ENCODE measurements at places on chromosomes 1 and 21.

GRCh38 chr1:176843352-176844297 is 320.9 kb downstream of the ASTN1 start:
- no peak for DNase-seq

- no peak for DNase-seq
Observed at GRCh38 chr1:53732409-53732808, 6.6 kb downstream of the GLIS1 start.

DNA sequence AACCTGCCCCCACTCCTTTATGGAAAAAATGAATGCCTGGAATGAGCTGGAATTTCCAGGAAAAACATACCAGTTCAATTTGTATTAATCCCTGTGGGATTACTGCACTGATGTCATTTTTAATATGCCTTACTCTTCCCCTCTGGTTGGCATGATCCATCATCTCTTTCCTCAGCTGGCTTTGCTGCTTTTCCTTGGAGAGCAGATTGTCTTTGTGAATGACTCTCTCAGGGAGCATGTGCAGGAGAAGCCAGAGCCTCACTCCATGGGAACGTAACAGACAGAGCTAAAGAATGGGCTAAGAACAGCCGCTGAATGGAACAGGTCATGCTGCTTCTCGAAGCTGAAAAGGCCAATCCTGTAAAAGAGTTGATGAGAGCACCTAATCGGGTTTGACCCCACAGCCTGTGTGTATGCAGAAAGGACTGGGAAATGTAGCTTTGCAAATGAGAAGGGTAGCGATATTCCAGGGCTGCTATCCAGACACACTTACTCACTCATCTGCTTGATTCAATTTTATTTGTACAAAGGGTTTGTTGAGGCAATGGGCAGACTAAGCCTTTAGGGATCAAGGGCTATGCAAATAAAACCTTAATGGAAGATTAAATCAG is 20.7 kb downstream of the PHC2 start:
- no peak for DNase-seq

GRCh38 chr1:8525558-8526275 is 207.8 kb downstream of the SLC45A1 start:
- DNase-seq: peak; percentile 92

GRCh38 chr1:159548126-159548525 is 12.3 kb upstream of the OR10J5 start:
- DNase-seq: no peak

DNA sequence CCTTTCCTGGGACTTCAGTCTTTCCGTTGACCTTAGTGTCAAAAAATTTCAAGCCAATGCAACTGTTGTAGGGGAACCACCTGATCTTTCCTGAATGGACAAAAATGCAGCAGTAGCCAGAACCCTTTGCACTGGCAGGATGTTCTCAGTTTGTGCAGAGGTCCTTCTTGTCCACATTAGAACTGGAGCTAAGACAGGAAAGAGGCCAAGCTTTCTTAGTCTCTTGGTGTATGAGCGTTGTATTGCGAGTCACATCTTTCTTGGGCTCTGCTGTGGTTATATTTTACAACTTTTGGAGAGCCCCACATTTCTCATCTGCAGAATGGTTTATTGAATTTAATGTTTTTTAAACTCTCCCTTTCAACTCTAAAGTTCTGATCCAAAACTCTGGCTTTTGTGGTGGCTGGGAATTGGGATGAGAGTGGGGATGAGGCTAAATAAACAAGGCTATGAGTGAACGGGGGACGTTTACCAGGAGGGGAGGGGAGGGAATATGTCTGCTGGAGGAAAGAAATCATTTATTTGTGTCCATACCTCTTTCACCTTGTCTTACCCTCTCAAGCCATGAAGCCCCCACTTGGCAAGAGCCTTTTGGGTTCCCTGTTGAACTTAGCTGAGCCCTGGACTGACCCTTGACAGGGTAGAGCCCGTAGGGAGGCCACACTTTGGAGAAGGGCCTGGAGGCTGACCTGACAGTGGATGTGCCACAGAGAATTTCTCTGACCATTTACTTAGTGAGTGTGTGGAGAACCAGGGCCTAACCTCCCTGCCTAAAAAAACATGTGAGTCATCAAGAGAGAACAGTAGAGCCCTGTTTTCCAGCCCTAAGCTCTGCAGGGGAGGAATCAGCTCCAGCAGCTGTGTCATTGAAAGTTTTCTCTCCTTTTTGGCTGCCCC is 586 bp downstream of the CHI3L2 start:
- no peak for DNase-seq

DNA sequence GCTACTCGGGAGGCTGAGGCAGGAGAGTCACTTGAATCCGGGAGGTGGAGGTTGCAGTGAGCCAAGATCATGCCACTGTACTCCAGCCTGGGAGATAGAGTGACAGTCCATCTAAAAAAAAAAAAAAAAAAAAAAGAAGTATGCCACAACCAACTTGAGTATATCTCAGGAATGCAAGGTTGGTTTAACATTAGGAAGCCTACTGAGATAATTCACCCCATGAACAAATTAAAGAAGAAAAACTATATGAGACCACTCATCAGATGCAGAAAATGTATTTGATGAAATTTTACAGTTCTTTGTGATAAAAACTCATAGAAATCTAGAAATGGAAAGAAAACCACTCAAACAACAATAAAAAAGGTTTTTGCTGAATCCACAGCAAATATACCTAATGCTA is 373.8 kb downstream of the LMO4 start:
- no peak for DNase-seq

GRCh38 chr1:115912116-115912515 is 64.2 kb upstream of the SLC22A15 start:
- DNase-seq: no peak

DNA sequence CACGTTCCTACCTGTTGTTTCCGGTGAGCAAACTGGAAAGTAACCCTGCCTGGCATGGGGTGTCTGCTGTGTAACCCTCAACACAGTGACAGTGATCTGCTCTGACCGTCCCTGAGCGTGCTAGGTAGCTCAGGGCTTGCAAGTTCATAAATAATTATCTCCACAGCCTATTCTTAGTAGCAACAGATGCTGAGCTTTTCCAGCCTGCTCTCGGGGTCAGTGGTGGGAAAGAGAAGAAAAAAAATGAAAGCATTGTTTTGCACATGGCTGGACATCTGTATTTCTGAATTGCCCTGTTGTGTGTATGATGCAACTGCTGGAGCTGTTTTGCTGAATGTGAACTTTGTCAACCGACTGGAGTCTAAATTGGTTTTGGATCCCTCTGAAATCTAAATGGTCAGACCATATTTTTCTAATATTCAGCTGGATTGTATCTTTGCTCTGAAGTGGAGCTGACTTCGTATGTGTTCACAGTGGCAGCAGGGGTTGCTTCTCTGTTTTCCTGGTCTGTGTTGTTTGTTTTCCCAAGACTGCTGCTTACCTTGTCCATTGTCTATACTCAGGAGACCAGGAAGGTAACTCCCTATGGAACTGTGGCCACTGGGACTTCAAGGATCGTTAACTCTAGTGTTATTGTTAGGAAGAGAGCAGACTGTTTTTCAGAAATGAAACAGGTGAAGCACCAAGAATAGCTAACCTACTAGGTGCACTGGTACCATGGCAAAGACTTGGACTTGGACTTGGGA is 27.0 kb downstream of the TGFB2 start:
- no peak for DNase-seq

DNA sequence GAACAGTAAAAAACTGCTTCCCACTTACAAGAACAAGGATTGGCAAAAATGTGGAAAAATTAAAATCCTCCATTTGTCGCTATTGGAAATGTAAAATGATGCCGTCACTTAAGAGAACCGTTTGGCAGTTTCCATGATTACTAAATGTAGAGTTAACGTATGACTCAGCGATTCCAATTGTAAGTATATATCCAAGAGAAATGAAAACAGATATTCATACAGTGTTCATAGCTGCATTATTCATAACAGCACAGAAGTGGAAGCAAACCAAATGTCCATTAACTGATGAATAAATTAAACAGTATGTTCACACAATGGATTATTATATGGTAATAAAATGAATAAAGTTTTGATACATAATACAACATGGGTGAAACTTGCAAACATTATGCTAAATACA is 971.0 kb downstream of the AMY1C start:
- no peak for DNase-seq

GRCh38 chr1:243727503-243728203 is 122.4 kb downstream of the AKT3 start:
- no peak for DNase-seq

DNA sequence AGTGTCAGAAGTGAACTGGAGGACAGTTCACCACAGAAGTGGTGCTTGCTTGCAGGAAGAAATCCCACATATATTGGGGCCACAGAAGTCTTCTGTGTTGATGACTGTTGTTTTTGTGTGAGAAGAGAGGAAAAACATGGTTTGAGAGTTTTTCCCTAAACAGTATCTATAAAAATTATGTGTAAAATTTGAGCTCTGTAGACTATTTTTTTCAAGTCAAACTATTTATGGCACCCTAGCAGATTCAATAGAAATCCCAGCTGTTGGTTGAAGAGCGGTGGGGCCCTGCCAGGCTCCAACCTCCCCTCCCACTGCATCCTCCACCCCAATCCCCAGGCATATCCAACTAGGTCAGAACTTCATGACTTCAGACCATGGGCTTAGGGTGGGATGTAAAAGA is 61.6 kb downstream of the NTPCR start:
- no peak for DNase-seq

GRCh38 chr21:38821248-38821647 is 15.5 kb downstream of the ETS2 start:
- DNase-seq: no peak

Measured in activated CD4-positive, alpha-beta T cell treated with anti-CD3 and anti-CD28 coated beads, Interleukin-2, amount 10 ng/mL, durations not matched to agents 24 days and 14 days (primary cell).